ENCODE measurements at places on chromosomes 6 and 20.

DNA sequence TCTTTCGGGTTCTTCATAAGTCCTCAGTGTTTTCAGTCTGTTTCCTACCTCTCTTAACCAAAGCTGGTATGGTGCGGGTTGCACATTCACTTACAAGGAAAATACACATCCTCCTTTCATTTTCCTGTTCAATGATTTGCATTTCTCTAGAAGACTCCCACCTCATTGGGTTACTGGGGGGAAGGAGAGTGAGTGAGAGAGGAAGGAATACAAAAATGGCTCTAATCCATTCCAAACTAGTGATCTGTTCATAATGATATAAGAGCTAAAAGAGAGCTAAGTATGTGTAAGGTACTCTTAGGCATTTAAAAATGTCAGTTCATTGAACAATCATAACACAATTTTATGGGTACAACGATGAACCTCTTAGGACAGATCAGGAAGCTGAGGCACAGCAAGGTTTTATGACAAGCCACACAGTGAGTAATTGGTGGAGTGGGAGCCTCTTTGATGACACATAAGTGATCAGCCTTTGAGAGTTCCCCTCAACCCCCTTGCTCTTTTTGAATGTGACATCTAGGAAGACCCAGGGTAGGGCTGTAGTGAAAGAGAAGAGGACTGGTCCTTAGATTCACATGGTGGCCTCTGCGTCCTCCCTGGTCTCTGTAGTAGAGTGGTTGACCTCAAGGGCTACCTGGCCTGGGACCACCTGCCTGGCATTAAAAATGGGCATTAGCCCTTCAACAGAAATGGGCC lies 328.4 kb upstream of the SOX4 start:
- DNase-seq, result no peak

GRCh38 chr6:19551611-19552010 lies 285.6 kb upstream of the ID4 start:
- DNase-seq, result no peak

DNA sequence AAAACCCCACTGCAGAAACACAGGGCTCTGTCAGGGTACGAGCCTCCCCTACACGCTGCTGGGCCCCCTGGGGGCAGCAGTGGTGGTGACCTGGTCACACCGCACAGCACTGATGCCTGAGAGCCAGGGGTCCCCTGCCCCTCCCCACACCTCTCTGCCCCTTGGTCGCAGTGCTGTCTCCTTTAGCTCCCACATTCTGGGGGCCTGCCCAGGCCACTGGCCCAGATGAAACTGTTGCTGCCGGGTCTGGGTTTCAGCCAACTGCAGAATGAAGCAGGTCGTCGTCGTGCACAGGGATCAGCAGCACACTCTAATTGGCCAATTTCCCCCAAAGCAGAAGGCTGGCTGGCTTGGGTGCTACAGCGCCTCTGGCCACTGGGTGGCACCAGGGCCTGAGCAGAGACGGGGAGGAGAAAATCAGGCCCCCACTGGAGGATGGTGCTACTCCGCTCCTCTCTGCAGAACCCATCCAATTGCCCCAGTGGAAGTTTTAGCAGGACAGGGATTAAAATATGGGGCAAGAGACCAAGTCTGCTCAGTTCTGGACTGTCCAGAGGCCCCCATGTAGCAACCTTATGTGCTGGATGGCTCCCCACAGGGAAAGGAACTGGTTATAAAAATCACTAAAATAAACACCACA lies 26.1 kb downstream of the DIDO1 start:
- DNase-seq, result peak; percentile 67

GRCh38 chr6:2558861-2559801 lies 191.6 kb downstream of the MYLK4 start:
- no peak for DNase-seq

DNA sequence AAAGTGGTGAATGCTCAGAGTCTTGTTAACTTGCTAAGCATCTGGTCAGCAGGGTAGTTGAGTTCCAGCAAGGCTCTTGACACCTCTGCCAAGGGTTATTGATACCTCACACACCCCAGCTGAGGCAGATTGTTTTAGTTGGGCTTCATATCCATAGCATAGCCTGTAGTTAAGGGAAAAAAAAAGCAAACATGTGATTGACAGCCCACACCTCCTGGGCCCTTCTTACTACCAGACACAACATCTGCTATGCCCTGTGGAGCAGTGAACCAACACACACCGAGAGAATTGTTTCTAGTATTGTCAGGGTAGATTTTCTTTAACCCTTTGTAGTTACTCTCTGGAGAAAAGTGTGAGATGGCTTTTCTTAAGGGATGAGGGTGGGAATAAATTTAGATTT lies 697.0 kb upstream of the POU3F2 start:
- no peak for DNase-seq

DNA sequence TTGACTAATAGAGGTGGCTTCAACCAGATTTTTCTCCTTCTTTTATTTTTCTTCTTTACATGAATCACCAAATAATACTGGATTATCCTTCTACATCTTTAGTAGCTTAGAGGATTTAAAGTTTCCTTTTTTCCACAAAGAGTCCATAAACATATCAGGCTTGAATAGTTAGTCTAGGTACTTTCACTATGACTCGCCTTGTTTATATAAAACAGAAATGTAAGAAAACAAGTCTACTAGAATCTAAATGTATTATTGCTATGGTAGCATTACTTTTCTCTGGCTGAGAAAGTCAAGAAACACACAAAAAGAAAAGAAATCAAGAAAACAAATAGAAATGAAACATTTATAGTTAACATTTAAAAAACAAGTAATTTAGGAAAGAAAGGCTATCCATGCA lies 215.2 kb downstream of the PTPRK start:
- DNase-seq, result no peak

DNA sequence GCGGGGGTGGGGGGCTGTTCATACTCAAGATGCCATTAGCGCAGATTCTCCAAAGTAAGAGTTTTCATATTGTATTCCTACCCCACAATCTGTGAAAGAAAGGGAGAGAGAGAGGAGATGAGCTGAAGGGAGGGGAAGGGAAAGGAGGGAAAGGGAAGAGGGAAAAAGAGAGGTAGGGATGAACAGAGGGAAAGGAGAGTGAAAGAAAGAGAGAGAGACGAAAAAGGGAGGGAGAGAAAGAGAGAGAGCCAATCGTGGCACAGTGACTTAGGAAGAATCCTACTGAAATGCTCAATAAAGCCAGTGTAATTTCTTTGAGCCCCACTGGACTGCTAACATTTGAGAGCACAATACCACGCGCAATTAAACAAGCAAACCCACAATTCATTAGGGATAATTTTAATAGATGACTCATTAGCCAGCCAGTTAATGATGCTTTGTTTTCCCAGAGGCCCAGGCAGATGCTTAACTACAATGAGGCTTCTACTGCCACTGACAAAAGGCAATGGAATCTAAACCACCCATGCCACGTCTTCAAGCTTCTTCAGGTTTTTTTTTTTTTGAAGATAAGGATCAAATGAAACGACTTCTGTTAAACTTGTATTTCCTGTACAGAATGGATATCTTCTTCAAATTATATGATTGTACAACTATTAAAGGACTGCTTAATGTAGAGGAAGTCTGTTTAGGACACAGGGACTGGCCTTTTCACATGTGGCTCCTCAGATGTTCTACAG lies 306.8 kb downstream of the FOXC1 start:
- peak; percentile 85 for DNase-seq

- no peak for DNase-seq
These were observed 3.1 kb downstream of the RHAG start for GRCh38 chr6:49633541-49633940.

DNA sequence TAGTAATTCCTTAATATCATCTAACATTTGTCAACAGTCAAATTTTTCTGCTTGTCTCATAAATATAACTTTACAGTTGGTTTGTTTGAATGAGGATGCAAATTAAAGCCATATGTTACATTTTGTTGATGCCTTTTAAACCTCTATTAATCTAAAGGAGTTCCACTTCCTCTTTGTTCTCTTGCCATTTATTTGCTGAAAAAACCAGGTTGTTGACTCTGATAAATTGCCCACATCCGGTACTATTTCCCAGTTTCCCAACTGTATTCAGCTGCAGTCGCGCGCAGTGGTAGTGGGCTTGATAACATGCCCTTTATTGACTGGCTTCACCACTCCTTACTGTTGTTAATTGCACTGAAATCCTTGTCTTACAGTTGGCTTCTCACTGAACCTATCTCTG lies 32.8 kb upstream of the SIRPB2 start:
- DNase-seq, result no peak

DNA sequence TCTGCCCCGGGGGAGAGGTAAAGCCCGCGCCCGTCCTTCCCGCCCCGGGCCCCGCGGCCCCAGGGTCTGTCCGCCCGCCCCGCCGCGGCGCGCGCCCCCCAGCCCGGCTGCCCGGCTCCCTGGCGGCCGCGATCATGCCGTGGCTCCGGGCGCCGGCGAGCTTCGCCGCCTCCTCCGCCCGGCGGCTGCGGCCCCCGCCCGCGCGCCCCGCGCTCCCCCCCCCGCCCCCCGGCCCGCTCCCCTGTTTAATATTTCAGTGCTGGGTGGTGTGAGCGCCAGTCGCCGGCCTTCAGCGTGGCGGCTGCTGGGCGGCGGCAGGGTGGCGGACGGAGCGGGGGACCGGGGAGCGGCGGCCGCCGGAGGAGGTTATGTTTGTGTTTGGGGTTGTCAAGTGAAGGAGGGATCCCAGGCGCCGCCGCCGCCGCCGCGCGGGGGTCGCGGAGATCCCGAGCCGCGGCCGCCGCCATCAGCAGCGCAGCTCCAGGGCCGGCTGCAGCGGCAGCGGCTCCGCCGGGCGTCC lies at the start of gene HIVEP1:
TSS of gene HIVEP1 (plus strand) at position 275 of the 520 bp plus-strand sequence. CDS start 3,317 bp downstream, outside the sequence.
- DNase-seq, result peak; percentile 15

DNA sequence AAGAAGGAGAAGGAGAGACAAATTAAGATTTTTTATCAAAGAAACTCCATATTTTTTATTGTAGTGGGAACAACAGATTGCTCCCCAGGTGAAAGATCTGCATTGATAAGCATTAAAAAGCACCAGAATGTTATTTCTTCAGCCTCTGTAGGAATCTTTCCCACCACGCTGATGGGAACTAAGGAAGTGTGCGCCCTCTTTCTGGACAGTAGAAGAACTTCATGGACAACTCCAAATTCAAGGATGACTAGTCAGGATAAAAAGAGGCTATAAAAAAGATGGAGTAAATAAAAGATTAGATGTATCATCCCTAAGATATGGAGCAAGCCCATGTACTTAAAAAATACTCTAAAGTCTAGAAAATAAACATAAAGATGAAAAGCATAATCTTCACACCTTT lies 45.8 kb upstream of the PAK5 start:
- no peak for DNase-seq

DNA sequence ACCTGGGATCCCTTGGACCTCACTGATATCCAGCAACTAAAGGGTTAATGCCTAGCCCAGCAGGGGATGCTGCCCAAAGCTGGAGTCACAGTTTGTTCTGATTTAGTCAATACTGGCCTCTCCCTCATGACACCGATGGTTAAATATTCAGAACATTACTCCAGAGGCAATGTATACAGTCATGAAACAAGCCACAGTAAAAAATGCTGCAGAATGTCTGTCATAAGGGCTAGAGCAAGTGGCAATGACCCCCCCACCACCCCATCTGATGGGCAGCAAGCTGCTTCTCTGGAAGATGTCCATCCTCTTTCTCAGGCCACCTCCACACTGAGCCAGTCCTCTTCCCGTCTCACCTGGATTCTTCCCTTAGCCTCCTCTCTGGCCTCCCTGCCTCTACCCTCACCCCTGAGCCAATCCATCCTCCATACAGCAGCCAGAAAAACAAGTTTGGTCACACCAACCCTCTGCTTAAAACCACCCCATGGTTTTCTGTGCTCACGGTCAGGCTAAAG lies 99.0 kb upstream of the KCNG1 start:
- peak; percentile 23 for DNase-seq

- DNase-seq, result peak; percentile 69
These were observed 54.3 kb upstream of the NFATC2 start for GRCh38 chr20:51596668-51597388.

GRCh38 chr6:89797317-89797716 lies 22.3 kb downstream of the MDN1 start:
- DNase-seq, result peak; percentile 27

GRCh38 chr6:148250975-148251685 lies 91.5 kb upstream of the SASH1 start:
- peak; percentile 88 for DNase-seq

DNA sequence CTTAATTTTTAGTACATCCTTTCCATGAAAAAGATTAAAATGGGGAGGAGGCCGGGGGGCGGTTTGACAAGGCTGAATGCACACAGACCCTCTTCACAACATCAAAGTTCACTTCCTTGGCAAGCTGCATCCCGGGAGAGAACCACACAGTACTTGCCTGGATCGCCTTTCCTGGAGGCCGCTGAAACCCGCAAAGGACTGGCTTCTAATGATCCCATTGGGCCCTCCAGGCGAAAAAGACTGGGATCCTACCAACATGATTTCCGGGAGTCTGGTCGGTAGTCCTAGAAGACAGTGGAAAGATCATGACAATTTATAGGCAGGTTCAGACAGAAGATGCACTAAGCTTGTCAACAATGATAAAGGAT lies 60.2 kb downstream of the RIPOR2 start:
- no peak for DNase-seq

GRCh38 chr6:110980648-110981047 lies 1.2 kb upstream of the RPF2 start:
- no peak for DNase-seq

DNA sequence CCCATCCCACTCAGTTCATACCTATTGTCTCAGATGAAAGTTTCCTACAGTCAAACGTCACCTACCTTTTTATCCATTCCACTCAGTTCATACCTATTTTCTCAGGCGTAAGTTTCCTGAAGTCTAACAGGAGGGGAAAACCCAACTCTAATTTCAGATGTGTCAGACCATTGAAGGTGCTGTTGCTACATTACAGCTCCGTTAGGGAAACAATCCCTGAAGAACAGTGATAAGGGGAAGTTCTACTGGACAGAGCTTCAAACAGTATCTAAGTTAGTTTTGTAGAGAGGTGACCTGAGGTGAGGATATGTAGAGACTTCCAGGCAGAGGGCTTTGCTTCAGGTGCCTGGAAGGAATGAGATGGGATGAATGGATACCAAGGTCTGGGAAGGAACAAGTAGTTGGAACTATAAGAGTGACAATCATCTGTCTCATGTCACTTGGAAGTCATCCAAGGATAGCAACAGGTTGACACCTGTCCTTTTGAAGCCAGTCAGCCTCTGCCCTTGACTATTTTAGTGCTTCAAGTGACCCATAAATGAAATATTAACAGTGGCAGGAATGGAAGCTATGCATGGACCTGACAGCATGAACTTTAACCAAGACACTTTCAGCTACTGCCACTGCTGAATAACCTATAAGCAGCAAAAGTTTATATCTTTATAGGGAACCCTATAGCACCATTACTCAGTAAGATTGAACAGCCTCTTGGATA lies 191.6 kb upstream of the MOCS1 start:
- DNase-seq, result no peak

- peak; percentile 87 for DNase-seq
These were observed 243.9 kb upstream of the TENT5A start for GRCh38 chr6:81996414-81996813.
